ENCODE measurements at places on chromosomes 5 and 9.

DNA sequence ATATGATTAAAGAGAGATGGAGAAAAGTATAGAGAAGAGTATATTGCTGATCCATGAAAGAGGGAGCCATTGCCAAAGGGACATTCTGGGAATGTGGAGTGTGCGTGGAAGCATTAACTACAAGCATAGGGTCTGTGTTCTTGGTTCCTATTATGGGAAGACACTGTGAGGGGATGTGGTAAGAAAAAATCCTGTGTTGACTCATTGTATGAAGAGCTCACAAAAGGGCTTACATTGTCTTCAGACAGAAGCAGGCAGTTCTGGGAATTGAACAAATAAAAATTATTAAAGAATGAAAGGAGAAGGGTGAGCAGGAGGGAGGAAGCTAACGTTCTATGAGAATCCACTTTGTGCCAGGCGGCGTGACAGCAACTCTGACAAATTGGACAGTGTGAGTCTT is 250.4 kb upstream of the CHD1 start:
- no peak for DNase-seq

DNA sequence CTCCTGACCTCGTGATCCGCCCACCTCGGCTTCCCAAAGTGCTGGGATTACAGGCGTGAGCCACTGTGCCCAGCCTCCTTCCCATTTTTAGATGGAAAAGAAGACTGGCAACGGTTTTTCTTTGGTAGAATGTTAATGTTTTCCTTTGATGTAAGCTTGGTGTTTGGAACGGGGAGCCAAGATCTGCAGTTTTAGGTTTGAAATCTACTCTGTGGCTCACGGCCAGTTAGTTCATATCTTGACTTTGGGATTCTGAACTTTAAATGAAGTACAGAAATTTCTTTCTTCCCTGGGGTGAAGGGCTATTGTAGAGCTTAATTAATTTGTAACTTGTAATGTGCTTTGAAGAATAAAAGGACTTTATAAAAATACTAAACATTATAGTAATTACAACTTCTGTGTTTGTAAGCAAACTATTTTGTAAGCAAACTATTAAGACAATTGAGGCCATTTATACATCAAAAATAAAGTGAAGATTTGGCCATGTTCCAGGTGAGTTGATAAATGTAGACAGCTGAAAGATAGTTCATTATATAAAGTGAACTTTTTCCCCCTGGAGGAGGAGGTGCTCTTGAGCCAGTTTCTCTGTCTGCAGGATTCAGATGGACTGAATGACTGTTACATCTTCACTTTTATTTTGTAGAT is 117.1 kb upstream of the TUT7 start:
- DNase-seq: no peak

- DNase-seq: no peak
Observed at GRCh38 chr5:142189813-142190212, 81.2 kb downstream of the NDFIP1 start.

DNA sequence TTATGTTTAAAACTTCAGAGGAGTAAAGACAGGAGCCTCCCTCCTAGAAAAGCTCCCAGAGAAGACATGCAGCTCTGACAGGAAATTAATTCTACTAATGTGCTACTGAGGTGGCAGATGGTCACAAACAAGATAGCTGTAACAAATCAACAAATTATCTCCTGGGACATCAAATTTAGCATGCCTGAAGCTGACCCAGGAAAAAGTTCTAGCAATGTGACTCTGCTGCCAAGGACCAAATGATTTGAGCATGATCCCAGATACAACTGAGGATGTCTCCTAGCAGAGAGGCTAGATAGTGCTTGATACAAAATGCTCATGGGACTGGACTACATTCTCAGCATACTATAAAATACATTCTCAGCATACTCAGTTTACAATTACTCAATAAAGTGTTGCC is 413.5 kb upstream of the SMC2 start:
- DNase-seq: no peak

GRCh38 chr5:176986280-176986679 is 20.3 kb downstream of the UIMC1 start:
- DNase-seq: no peak

DNA sequence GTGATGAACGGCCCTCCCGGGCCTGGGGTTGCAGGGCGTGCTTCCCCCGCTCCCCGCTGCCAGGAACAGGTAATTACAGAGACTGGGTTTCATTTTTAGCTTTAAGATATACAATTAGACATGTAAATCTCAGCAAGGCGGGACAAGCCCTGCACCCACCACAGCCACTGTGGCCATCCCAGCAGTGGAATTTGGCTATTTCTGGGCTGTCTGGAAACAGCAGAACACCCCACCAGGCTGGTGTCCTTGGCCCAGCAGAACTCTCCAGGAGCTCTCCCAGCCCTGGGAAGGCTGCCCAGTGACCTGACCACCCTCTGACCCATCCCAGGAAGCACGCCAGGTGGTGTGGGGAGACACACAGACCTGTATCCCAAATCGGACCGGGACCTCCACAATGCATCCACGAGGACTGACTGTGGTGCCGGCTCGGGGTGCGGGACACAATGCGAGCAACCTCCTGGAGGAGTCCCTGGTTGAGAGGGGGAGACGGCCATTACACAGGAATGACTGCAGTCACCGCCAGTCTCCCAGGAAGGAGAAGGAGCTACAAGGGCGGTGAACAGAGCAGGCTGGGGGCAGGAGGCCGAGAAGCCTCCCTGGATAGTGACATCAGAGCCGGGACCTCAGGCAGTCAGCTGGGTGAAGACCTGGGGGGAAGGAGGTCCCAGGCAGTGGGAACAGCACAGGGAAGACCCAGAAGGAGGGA is 17.3 kb downstream of the EEIG1 start:
- DNase-seq: no peak

GRCh38 chr9:35481347-35481975 is 8.4 kb upstream of the RUSC2 start:
- DNase-seq: no peak

DNA sequence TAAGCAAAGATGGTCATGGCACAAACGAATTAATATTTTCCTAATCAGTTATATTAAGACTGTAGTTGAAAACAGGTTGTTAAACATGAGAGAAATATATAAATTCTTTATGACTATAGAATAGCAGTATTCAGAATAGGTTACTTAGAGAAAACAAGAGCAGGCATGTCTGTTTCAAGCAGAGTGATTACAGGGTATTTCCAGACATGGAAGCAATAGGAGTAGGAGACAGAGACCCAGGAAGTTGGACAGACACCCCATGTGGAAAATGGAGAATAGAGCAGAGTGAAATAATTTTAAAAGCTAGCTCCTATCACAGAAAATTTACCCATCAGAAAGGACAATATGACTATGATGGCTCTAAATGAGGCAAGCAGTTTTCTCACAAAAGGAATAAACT is 111.5 kb downstream of the IZUMO3 start:
- no peak for DNase-seq

GRCh38 chr5:55923177-55923771 is 71.5 kb downstream of the IL6ST start:
- no peak for DNase-seq

GRCh38 chr5:43121913-43122484 is 1.3 kb downstream of the ZNF131 start:
- no peak for DNase-seq

GRCh38 chr9:113868501-113868900 is 7.6 kb upstream of the ZNF618 start:
- DNase-seq: no peak

- no peak for DNase-seq
Observed at GRCh38 chr5:143108498-143109128, 294.9 kb downstream of the NR3C1 start.

DNA sequence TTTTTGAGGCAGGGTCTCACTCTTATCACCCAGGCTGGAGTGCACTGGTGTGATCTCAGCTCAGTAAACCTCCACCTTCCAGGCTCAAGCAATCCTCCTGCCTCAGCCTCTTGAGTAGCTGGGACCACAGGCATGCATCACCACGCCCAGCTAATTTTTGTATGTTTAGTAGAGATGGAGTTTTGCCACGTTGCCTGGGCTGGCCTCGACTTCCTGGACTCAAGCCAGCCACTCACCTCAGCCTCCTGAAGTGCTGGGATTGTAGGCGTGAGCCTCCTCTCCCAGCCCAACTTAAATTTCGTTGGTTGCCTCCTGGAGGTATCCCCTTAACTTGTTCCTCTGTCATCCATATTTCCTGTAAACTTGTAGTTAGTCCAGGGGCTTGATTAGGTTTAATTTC is 47.2 kb downstream of the RAB24 start:
- DNase-seq: no peak

GRCh38 chr5:138408023-138408422 is 30.8 kb upstream of the REEP2 start:
- no peak for DNase-seq

DNA sequence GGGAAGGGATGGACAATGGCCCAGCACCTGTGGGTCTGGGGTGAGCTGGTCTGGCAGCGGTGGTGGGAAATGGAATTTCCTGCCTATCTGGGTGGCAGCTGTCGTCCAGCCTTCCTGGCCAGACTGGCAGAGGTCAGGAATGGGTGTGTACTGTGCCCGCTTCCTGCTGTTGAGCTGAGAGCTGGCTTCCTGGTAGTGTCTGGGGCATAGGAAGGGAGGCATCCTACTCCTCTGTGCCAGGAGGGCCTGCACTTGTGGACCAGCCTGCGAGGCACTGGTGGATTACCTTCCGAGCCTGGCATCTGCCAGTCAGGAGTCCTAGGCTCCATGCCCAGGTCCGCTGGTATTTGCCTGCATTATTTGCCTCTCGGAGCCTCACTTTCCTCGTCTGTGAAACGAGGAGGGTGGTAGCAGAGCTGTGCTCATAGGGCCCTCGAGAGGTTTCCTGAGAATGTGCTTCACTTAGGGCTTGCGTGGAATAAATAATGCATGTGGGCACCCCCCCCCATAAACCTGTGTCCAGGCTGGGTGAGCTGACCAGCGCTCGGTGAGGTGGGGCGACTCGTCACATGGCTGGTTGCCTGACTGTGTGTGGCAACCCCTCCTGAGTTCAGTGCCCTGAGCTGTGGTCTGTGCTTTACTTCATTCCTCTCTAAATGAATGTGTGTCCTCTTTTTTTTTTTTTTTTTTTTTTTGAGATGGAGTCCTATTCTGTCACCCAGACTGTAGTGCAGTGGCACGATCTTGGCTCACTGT is 47.7 kb downstream of the HMCN2 start:
- no peak for DNase-seq

DNA sequence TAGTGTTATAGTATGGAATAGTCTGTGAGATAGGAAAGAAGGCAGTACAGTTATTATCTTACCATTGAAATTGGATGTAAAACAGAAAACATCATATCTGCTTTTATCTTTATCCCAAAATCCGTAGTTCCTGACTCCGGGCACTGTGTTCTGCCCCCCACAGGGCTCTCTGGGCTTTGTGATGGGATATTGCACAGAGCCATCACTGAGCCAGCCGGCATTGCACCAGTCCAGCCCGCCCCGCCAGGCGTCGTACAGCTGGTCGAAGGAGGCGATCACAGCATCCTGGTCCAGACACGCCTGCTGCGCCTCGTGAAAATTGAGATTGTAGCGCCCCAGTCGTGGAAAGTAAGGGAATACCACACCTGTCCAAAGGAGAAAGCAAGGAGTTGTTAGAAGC is 76.4 kb downstream of the HAPLN1 start:
- DNase-seq: no peak

- no peak for DNase-seq
Observed at GRCh38 chr9:36074870-36075532, 38.3 kb downstream of the RECK start.

- DNase-seq: no peak
Observed at GRCh38 chr9:69202556-69202955, 28.5 kb downstream of the TJP2 start.

DNA sequence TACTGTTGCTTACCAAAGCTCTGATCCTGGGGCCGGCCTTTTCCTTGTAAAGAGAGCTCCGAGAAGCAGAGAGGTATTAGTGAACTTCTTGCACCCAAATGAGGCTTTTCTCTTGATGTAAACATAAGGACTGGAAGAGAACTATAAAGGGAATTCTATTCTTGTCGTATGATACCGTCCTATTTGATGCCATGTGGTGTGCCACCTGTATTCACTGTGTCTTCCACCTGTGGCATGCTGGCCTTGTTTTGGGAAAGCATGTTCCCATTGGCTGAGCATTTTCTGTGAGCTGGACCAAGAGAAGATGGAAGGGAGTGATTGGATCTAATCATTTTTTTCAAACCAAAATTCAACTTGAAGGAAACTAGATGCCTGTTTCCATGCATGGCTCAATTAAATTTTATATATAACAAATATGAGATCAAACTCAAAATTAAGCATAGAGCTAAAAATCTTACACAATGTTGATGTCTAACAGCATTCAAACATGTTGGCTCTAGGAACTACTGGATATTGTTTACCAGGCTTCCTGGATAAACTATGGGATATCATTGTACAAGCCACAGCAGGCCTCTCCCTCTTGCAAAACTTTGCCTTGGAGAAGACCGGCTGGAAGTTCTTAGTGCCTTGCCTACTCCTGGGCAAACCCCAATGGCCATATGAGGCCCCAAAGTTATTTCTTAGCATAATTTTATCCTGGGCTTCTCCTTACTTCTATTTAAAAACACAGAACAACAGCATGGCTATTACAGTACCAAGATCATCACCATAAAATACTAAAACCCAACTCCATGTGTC is 115.3 kb downstream of the TSSK1B start:
- DNase-seq: no peak

DNA sequence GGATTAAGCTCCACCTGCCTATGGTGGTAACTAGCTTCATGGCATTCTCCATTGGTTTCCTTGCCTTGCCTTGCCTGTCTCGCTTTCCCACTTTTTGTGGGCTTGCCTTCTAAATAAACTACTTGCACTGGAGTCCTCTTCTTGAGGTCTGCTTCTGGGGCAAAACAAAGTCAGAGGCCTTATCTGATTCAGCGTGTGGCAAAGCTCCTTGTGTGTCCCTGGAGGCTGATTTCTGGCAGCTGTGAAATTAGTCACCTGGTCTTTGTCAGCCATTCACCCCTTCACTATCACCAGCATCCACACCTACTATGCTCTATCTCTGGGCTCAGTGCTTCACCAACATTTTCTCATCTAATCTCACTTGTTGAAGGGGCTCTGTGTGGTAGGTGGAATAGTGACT is 176.2 kb downstream of the SEC61B start:
- no peak for DNase-seq
